RPMI7951 (cell line): ENCODE measurements at places on chromosomes 3 and 15.

DNA sequence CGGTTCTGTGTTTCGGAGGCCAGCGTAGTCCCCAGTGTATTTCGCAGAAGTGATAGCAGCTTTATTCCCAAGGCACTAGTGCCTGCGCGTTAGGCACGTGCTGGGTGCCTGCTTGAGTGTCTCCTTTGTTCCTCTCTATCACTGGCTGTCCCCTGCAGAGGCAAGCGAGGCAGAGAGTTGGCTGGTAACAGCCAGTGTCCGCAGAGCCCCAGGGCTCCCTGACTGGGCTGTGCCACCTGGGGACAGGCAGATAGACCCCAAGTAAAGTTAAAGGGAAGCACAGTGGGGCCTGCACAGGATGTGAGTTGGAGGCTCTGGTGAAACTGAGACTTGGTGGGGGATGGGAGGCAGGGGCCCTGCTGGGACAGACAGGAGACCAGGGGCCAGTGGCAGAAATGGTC lies 50.7 kb downstream of the APBA2 start:
- DNase-seq = no peak

DNA sequence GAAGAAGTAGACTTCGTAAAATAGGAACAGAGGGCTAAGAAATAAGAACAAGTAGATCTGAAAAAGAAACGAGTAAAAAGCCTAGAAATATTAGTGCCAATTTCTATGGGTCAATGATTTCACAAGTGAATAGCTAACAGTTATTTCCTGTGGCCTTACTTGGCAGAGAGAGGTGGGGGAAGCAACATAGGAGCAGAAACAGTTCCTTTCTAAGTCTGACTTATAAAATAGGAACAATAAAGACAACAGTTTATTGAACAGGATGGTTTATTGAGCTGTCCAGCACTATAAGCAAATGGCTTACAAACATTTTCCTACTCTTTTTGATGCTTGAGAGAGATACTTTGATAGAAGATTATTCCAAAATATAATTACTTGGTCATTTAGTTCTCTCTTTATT lies 37.9 kb downstream of the AGTR1 start:
- DNase-seq = no peak

GRCh38 chr15:45611305-45611704 lies 23.5 kb upstream of the SQOR start:
- peak; percentile 18 for DNase-seq

GRCh38 chr3:154182322-154182922 lies 61.2 kb downstream of the ARHGEF26 start:
- no peak for DNase-seq

- DNase-seq = peak; percentile 97
Measured at GRCh38 chr3:191774485-191774884, 313.5 kb downstream of the PYDC2 start.

- no peak for DNase-seq
Measured at GRCh38 chr3:170044795-170045244, 7.0 kb downstream of the GPR160 start.

DNA sequence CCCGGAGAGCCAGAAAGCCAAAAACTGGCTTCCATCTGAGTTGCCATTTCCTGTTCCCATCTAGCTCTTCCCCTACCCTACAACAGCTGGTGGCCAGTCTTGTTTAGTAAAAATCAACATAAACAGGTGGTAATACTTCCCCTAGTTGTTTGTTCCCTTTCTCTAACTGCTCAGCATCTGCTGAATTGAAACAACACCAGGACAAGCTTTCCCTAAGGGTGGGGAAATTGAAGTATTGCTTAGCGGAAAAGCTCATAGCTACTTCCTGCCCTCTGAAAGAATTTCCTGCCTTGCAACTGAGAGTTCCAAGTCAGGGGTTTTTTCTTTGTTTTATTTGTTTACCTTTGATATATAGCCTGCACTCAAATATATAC lies 66.8 kb downstream of the HMG20A start:
- DNase-seq = no peak

GRCh38 chr15:91307601-91308000 lies 207.5 kb downstream of the SV2B start:
- no peak for DNase-seq

DNA sequence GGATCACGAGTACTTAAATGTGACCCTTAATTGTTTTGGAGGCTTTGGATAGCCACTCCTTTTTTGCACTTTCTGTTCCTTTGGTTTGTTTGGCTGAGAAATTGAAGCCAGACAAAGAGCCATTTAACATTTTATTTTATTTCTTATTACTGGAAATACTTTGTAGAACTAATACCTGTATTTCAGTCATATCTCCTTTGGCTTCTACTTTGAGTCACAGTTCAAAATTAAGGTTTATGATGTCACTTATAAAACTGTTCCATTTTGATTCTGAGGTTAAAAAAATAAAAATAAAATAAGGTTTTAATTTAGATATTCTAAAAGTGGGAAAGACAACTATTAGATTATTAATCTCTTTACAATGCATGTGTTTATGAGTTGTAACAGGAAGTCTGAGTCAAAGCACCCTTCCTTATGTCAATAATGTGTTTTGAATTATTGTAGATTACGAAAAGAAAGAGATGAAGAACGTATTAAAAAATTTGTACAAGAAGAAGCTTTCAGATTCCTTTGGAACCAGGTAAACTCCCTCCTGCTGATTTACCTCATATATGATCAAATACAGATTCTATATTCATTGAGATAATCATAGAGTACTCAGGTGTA lies 16.9 kb upstream of the NXPE3 start:
- DNase-seq = no peak

GRCh38 chr3:99126316-99126715 lies 224.8 kb upstream of the DCBLD2 start:
- DNase-seq = peak; percentile 41

DNA sequence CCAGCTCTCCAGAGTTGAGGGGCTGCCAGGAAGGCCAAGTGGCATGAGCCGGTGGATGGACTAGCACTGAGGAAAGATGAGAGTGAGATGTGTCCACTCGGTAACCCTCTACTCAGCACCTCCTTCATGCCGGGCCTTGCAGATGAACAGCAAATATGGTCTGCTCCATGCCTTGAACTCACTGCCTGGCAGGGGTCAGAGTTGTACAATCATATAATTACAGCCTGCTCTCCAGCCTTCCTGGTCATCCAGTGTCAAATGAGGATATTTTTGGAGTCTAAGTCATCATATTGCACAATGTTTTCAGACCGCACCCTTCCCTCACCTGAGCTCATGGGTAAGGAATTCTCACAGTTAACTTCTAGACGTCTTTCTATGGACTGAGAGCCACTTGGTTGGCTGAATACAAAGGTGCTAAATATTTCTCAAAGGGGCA lies 4.9 kb downstream of the MGLL start:
- DNase-seq = peak; percentile 80

DNA sequence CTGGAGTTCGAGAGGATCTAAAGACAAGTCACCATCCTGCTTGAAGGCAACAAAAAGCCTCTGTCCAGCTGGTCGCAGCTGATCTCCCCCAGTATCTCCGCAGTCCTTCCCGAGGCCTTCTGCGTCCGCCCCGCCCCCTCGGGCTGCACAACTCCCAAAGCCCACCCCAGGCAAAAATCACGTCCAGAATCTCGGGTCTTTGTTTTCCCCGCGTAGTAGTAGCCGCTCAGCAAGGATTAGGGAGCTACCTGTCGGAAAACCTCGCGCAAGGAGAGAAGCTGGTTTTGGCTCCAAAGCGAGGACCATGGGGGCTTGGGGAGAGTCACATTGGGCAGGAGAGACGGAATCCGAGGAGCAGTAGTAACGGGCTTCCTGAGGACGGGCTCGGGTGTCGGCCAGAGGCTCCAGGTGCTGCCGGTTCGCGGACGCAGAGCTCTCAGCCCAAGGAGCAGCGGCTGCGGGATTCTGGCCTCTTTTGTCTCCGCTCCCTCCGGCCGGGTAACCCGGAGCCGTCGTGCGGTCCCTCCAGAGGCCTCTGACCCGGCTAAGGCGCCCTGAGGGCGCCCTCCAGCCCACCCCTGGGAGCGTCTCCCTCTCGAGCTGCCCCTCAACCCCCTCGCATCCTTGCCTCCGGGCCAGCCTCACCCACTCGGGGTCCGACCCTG lies 401 bp downstream of the ZSCAN29 start:
- DNase-seq = peak; percentile 15

DNA sequence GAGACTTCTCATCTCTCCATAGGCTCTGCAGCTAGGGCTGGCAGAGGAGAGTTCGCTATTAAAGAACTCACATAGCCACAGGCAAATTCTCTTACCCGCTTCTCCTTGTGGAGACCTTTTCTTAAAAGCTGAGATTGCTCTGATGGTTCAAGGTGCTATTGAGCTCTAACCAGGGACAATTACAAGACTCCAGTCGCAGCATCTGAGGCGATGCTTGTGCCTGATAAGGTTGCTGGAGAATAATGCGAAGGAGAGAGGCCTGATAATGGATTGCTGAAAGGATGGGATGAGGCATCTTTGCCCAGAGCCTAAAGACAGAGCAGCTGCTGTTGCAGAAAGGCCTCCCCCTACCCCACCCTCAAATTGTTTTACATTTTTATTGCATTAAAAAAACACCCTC lies 244.5 kb upstream of the SOX14 start:
- no peak for DNase-seq

GRCh38 chr3:152460936-152461335 lies 192.2 kb downstream of the MBNL1 start:
- no peak for DNase-seq

GRCh38 chr15:22808240-22808639 lies 21.8 kb downstream of the NIPA1 start:
- DNase-seq = no peak

- no peak for DNase-seq
Measured at GRCh38 chr3:17553080-17553479, 189.4 kb downstream of the TBC1D5 start.

DNA sequence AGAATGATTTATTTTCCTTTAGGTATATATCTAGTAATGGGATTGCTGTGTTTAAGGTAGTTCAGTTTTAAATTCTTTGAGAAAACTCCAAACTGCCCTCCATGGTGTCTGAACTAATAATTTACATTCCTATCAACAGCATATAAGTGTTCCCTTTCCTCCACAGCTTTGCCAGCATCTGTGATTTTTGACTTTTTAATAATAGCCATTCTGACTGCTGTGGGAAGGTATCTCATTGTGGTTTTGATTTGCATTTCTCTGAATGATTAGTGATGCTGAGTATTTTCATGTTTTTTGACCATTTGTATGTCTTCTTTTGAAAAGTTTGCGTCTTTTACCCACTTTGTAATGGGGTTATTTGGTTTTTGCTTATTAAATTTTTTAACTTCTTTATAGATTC lies 571.6 kb upstream of the CCDC54 start:
- no peak for DNase-seq

- no peak for DNase-seq
Measured at GRCh38 chr15:33194237-33194636, 277 bp downstream of the FMN1 start.

DNA sequence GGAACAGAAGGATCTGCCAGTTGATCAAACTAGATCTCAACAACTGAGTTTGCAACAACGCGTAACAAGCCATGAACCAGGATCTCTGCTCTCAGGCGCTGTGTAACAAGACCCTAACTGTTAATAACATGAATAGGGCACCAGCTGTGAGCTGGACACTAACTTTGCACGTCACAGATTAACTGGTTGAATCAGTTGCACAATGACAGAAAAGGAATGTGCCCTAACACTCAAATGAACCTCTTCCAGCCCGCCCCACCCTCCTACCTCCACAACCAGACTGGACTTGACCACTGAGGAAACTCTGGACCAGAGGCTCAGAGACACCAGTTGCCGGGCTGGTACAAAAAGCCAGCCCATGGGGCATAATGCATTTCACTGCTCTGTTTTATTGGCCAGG lies 34.3 kb downstream of the MCF2L2 start:
- no peak for DNase-seq

GRCh38 chr15:78850941-78851755 lies 21.5 kb upstream of the MORF4L1 start:
- DNase-seq = no peak

DNA sequence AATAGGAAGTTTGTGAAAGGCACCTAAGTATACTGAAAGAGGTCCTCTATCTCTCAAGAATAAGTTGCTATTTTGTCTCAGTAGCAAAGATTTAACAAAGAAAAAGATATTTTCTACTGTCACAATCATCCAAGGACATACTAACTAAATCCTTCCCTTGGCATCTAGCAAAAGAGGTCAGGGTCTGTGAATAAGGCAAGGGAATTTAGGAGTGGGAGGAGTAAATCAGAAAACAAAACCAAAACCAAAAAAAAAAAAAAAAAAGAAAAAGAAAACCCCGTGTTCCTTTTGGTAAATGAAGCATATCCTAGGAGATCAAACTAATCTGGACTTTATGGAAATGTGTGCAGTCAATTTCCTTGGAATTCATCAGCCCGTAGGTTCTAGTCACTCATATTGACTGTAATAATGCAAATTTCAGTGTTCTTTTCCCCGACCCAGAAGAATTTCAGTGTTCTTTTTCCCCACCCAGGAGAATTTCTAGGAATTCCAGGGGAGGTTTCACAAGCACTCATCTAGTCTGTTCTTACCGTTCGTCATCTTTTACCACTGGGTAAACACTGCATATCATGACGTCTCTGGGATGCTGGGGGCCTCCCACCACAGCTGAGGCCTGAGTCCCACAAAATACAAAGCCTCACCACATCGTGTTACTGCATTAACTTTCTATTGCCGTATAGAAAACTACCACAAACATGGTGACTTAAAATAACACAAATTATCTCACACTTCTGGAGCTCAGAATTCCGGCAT lies 113.8 kb upstream of the CCDC54 start:
- peak; percentile 17 for DNase-seq

GRCh38 chr3:112776000-112776399 lies 70.7 kb downstream of the CD200R1L start:
- DNase-seq = no peak

- peak; percentile 99 for DNase-seq
Measured at GRCh38 chr3:141302364-141303141, 65.8 kb upstream of the ZBTB38 start.

DNA sequence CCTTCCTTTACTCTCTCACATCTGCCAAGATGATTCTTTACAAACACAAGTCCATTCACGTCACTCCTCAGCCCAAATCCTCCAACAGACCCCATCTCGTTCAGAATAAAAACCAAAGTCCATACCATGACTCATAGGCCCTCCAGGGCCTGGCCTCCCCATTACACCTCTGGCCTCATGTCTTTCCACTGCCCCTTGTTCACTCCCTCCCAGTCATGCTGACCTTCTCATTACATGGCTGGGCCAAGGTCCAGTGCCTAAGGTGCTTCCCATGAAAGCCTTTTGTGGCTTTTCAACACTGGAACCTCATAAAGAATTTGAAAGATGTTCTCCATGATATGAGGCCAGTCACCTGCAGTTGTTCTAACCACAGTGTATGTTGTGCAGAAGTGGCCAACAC lies 44.5 kb downstream of the NEK10 start:
- peak; percentile 97 for DNase-seq

GRCh38 chr15:47934342-47934741 lies 186.4 kb upstream of the SLC24A5 start:
- DNase-seq = no peak

DNA sequence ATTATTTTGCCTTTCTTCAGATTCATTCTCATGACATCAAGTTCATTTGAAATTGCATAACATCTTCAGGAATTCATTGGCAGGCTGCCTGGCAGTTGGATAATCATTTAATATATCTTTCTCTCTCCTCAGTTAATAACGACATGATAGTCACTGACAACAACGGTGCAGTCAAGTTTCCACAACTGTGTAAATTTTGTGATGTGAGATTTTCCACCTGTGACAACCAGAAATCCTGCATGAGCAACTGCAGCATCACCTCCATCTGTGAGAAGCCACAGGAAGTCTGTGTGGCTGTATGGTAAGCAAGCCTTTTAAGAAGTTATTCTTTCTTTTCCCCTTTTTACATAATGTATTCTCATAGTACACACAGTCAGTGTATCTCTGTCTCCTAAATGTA lies 38.2 kb downstream of the TGFBR2 start:
- peak; percentile 46 for DNase-seq

GRCh38 chr3:31117854-31118253 lies 223.4 kb upstream of the GADL1 start:
- DNase-seq = no peak

GRCh38 chr3:5140230-5140621 lies 18.1 kb downstream of the ARL8B start:
- no peak for DNase-seq
